ENCODE measurements at places on chromosomes 5 and 9. TPM values are rescaled to one million over a fixed set of nuclear protein-coding genes. Genes with fewer than 3 reads are reported as not detected.

DNA sequence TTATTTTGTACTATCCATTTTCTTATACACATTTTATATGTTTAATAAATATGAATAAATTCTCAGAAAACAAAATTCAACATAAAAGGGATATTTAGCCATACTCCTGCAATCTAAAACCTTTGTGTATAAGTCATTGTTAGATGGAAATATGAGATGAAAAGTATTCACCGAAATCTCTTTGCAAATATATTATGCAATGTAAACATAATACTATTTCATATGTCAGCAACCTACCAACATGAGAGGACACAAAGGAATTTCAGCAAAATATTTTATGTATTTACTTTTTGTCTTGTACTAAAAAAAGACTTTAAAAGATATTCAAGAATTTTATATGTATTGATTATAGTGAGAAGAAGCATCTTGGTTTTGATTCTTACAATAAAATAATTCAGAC, 1623.4 kb downstream of the EFNA5 start:
- no peak for DNase-seq

GRCh38 chr5:158039441-158039840, 180.5 kb upstream of the CLINT1 start:
- DNase-seq: no peak

DNA sequence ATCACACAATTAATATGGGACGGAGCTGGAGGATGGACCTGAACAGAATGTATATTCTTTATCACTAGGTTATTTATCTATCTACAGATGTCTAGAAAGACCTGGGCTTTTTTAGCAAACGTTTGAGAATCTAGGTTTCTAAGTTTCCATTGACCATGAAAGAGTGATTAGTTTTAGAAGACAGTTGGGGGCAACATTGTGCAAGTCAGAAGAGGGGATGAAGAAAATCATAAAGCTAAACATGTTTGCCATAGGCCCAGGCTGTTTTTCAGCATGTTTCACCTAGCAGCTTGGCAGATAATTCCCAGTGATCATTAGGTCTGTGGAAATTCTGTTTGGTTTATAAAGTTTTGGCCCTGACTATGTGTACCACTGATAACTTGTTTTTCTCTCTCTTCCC, 44.1 kb upstream of the CDKN2B start:
- DNase-seq: no peak

Gene KIF12
- not detected for total RNA-seq

DNA sequence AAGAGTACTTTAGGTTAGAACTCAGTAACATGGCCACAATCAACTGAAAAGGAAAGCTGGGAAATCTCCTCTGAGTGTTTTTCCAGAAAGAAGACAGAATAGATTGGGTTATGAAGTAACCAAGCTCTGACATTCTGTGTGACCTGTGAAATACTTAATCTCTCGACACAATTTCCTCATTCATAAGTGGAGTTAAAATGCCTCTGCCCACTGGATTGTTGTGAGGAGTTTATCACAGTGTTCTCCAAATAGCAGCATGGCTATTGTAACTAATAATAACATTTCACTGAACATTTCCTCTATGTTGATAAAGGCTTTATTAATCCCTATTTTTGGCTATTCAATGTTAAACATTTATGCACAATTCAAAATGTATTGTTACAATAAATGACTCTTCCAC, 311.0 kb downstream of the GABRB2 start:
- no peak for DNase-seq

- DNase-seq: no peak
Measured at GRCh38 chr9:70588999-70589398, 174.5 kb upstream of the KLF9 start.

DNA sequence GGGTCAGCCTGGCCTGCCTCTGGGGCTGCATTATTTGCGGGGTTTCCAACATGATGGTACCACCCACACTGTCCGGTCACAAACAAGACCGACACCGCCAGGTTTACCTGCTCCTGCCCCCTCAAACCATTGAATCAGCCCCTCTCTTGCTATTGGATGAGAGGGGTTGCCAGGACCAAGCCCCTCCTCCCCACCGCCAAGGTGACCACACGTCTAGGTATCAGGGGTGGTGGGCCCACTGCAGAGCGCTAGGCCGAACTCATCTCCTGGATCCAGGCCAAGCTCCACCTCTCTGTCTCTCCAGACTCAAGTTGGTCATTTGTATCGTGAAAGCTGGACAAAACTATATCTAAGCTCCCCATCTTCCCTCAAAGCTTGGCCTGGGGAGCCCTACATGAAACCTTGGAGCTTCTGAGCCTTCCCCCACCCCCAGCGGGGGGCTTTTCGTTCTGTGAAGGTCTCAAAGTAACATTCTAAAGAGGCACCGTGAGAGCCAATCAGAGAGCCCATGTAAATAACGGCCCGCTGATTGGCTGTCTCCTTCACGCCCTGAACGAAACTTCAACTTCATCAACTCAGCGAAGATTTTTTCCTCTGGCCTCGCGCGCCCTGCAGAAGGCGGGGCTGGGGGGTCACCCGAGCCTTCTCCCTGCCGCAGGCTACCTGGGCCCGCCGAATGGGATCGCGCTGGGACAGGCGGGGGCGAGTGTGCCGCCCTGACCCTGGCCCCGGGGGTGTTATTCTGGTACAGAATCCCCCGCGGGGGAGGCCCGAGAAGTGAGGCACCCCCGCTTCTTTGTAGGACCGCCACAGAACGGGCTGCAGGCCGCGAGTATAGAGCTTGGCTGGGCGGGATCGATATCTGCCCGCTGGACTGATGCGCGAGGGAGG, 49.6 kb upstream of the PSD2 start:
- peak; percentile 60 for DNase-seq

Gene GABBR2
- 0.46 TPM for total RNA-seq

DNA sequence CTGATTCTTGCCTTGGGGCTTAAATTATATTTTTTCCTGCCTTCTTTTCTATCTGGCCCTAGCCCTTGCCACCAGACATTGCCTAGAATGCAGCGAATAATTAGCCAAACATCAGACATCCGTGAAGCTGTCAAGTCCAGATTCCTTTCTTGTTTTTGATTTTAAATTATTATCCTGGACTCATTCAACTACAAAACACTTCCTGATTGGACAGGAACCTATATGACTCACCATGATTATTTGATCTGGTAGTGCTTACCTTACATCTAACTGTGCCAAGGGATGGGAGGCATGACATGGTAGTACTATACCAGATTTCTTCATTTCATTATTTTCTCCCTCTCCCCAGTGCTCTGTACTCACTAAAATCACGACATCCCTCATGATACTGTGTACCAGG, 829.6 kb downstream of the TLR4 start:
- no peak for DNase-seq

DNA sequence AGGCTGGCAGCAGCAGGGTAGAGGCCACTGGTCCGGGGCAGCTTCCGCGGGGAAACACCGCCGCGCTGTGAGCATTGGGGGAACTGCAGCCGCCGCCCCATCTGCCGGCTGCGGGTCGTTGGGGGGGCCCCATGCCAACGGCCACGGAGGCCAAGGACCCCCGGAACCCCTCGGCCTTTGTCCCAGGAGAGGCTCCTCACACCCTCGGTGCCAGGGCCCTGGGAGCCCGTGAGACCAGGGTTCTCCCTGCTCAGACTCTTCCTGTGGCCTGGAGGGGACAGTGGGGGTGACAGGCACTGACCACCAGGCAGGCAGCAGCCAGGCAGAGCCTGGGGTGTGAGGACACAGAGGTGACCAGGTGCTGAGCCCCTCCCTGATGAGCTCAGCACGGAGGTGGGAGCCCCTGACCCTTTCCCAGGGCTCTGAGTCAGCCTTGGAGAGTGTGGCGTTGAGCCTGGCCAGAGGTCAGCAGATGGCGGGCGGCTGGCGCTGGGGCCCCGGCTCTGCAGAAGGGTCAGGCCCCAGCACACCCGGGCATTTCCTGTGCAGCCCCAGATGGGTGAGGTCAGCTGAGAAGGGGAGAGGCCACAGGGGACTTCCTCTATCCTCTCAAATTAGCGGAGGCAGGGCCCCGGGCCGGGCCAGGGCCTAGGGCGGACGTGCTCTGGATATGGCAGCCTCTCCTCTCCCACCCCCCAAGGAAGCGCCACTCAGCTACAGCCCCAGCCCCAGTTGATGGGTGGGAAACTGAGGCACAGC, 17.9 kb upstream of the EGFL7 start:
- DNase-seq: peak; percentile 56

DNA sequence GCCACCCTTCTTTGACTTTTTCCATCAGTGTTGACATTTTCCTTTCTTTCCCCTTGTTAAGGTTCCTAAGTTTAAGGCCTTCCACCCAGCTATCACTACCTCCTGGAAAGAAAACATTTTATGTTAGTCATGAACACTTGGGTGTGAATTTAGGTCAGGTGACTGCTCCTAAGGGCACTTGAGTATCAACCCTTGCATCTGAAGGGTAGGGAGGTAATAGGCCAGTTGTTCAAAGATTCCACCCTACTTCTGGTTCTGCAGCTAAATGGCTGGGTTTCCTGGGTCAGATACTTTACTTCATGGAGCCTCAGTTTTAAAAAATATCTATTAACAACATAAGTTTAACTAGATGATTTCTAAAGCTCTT, 49.1 kb upstream of the OSMR start:
- no peak for DNase-seq

DNA sequence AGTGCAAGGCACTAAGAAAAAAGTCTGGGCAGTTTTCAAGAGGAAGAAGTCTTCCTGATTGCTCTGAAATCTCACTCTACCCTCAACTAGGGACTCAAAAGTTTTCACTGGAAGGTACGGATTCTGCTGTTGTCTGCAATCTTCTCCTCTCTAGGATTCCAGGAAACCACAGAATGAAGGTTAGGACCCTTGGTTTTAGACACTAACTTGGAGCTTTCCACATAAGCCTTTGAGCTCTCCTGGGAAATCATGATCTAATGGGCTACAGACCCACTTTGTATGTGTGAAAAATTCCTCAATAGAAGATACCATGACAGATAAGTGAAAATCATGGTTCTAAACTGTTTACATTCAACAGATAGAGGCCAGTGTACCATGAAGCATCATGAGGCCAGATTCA, 265.1 kb downstream of the PSAT1 start:
- no peak for DNase-seq

- peak; percentile 43 for DNase-seq
Measured at GRCh38 chr5:54229041-54229780, 81.2 kb downstream of the ARL15 start.

- peak; percentile 55 for DNase-seq
Measured at GRCh38 chr9:35563791-35564197, 41.3 kb upstream of the TESK1 start.

DNA sequence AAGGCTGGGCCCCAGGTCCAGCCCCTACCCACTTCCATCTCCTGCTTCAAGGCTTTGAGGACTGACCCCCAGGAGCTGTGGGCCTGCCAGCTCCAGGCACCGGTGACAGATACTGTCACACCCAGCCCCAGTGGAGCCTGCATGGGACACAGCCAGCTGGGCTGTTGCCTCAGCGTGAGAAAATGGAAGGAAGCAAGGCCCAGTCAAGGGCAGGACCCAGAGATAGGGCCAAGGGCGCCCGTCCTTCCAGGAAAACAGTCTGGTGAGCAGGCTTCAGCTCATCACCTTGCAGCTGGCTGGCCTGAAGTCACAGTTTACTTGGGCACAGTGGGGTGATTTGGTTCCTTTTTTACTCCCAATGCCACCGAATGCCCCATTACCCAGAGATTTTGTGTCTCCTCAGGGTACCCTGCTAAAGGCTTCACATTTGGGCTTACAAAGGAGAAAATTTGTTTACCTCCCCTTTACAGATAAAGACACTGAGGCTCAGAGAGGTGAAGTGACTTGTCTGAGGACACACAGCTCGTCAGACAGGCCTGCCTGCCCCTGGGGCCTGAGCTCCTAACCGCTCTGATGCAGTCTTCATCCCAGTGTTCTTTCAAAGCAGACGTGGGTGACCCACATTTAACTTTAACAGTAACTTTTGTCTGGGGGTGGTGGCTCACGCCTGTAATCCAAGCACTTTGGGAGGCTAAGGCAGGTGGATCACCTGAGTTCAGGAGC, 21.5 kb upstream of the WDR38 start:
- DNase-seq: peak; percentile 55

Gene IGFBPL1
- total RNA-seq: not detected

- DNase-seq: no peak
Measured at GRCh38 chr5:139228201-139228803, 30.1 kb upstream of the SIL1 start.

- DNase-seq: no peak
Measured at GRCh38 chr9:3342159-3342777, 183.5 kb downstream of the RFX3 start.

- DNase-seq: no peak
Measured at GRCh38 chr9:133323211-133323610, 12.8 kb downstream of the SURF6 start.

DNA sequence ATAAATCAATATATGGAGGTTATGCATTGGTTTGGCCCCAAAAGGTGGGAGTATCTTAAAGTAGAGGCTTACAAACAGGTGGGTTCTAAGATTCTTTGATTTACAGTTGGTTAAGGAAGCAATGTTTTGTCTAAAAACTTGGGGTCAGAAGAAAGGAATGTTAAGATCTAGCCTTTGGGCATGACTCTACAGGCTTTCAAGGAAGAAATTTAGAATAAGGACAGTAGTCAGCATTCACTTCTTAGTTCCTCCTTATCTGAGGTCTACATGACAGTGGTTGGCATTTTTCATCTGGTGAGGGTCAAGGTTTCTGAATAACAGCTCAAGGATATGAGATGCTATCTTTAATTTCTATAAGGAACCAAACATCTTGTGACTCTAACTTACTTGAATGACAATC, 122.8 kb downstream of the CAMK4 start:
- DNase-seq: no peak

- no peak for DNase-seq
Measured at GRCh38 chr9:96437454-96437853, 12.5 kb upstream of the HABP4 start.

Measured in gastrocnemius medialis (tissue), 4 donors.